C1 segment of cervical spinal cord (tissue), 14 donors: ENCODE measurements at places on chromosomes 6 and 20.

- DNase-seq: no peak
Measured at GRCh38 chr6:168026925-168027324, 29.5 kb downstream of the KIF25 start.

- no peak for DNase-seq
Measured at GRCh38 chr6:142907544-142907943, 37.4 kb downstream of the HIVEP2 start.

DNA sequence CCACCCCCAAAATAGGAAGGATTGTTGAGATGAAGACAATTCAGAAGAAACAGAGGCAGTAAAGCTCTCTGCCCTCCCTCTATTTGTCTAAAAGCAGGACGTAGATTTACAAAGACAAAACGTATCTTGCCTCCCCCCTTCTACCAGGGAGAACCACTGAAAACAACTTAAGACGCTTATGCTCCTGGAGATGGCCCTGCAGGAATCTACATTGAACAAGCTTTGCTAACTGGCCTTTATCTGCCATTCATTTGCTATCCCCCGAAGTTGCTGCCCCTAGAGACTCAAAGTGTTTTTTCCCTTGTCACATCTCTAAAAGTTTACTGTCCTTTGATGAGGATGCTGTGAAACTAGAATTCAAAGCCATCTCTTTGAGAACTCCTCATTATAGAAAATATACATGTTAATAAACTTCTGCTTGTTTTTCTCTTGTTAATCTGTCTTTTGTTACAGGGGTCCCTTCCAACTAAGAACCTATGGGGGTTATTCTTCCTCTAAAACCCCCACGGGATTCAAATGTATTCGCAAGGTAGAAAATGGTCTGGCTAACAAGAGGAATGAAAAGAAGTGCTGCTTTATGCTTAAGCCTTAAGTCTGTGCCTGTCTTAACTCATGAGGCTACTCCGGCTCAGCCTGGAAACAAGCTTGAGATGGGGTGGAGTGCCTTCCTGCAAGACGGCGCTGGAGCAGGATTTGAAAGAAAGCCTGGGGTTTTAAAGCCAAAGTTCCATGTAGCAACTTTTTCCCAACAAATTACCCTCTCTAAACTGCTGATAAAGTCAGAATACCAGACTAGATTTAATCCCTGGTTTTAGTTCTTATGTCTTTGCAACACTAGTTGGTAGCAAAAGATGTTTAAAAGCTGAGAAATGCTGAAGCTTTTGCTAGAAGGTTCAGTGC, 88.0 kb downstream of the CLIC5 start:
- no peak for DNase-seq

DNA sequence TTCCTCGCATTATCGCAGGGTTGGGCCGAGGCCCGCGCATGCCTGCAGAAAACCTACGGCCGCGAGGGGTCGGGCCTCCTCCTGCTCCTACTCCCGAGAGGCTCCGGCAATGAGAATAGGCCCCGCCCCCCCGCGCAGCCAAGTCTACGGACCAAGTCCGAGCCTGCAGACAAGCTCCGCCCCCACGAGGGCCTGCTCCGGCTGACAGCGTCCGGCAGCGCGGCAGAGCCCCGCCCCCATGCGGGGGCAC, 3.1 kb upstream of the GPSM3 start:
- DNase-seq: peak; percentile 98

DNA sequence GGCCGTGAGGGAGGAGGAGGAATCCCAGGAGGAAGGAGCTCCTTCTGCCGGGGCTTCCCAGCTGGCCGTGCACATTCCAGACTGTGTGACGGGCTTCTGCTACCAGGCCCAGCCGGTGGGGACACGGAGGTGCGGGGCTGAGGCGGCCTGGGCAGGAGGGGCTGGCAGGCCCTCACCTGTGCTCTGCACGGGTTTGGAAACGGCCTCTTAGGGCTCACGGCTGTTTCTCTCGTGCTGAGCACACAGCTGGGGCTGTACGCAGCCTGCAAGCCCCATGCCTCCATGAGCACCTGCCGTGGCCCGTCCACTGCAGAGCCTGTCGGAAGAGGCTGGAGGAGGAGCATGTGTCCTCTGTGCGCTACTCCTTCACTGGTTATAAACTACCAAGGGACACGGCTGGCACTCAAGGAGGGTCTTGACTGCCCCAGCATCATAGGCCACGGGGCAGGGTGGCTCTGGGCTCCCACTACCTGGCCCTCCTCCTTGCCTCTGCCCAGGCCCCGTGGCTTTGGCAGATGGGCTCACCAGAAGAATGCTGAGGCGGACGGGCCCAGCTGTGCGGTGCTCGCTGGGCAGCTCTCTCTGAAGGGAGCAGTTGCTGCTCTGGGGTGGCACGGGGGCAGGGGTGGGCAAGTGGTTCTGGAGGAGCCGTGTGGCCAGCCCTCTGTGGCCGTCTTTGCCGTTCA, 15.8 kb downstream of the NPEPL1 start:
- no peak for DNase-seq

DNA sequence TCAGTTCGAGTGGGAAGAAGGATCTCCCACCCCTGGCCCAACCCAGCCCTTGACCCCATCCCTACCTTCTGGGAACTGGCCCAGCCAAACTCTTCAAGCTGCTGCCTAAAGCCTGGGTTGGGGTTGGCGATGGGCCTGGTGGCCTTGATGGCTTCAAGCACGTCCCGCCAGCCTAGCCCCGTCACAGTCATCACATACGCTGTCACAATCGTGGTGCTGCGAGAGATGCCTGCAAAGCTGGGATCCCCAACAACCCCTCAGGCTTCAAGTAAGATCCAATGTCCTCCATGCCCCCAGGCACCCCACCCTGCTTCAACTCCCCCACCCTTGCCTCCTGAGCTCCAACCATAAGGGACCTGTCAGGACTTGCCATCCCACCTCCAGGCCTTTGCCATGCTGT, 7.8 kb downstream of the DUSP15 start:
- no peak for DNase-seq

- peak; percentile 77 for DNase-seq
Measured at GRCh38 chr20:34824806-34825529, 483 bp downstream of the NCOA6 start.

DNA sequence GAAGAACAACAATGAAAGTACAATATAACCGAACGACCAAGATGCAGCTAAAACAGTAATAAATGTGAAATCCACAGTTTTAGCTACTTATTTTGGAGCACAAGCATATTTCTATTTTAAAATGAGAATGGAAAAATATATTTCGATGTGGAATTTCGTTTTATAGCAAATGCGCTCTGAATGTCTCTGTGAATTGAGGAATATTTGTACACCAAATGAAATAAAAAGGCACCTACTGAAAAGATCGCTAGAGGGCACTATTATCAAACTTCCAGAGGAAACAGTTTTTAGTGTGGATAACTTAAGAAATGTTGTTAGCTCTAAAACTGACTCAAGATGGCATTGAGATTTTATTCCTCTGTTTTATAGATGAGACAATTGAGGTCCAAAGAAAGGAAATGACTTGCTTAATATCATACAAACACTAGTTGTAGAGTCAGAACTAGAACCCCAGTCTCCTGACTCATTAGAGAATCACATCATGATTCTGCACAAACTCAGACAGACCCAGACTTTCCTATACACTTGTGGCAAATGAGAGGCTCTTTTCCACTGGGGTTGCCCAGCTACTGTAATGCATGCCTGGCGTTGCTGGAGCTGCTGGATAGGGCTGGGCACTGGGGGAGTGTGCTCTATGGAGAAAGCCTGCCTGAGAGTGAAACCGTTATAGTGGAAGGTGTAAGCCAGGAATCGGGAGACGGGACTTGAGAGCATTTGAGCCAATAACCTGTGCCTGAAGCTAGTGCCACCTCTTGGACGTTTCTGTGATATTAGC, 51.9 kb downstream of the GCLC start:
- DNase-seq: peak; percentile 33
